ENCODE measurements at places on chromosomes 4 and X.

DNA sequence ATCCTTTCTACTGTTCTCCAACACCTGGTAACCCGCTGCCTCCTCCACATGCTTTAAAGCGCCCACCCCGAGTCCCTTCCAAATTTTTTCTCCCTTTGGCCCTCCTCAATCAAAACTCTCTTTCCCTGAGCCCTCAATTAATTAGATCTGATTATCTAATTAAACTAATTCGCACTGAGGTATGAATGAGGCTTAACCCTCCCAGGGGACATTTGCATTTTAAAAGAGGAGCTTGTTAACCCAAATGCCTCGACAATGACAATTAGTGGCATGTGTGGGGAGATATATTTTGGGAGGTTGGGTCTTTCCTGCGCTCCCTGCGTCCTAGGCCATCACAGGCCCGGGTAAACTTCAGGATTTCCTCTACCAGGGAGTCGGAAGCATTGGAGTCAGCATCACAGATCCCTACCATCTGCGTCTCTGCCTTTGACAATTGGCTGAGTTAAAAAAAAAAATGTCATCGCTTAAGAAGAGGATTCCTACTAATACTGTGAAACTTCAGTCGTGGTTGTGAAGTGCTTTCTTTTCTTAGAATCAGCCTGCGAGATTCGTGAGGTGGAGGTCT lies 50.6 kb downstream of the TENM3 start:
- DNase-seq = no peak

GRCh38 chr4:123102897-123103471 lies 180.6 kb upstream of the NUDT6 start:
- DNase-seq = no peak

- DNase-seq = no peak
Measured at GRCh38 chr4:171130256-171130801, 682.9 kb upstream of the GALNTL6 start.

DNA sequence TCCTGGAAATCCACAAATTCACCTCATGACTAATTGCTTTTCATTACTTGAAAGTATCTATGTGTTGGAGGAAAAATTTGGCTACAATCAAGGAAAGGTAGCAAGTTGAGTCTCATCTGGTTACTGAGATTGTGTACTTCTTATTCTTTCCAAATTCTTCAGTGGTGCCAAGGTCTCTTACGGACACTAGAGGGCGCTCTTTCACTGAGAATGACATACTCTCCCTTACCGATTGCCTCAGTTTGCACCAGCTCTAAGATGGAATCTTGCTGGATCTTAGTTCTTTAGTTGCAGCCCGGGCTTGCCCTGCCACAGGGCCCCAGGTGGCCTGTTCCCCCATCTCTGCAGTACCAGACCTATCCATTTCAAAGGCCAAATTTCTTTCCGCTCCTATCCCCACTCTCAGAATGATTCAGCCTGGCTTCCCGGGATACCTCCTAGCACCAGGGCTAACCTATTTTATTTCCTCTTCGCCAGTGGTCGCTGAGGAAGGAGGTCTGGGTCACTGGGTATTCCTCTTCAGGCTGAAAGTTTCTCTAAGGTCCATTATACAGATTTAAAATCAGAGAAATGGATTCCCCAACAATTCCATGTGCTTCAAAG lies 24.6 kb upstream of the GPR50 start:
- DNase-seq = peak; percentile 28

- no peak for DNase-seq
Measured at GRCh38 chrX:22323541-22323940, 50.8 kb downstream of the CBLL2 start.

GRCh38 chr4:40812856-40813255 lies 63.1 kb downstream of the NSUN7 start:
- no peak for DNase-seq

DNA sequence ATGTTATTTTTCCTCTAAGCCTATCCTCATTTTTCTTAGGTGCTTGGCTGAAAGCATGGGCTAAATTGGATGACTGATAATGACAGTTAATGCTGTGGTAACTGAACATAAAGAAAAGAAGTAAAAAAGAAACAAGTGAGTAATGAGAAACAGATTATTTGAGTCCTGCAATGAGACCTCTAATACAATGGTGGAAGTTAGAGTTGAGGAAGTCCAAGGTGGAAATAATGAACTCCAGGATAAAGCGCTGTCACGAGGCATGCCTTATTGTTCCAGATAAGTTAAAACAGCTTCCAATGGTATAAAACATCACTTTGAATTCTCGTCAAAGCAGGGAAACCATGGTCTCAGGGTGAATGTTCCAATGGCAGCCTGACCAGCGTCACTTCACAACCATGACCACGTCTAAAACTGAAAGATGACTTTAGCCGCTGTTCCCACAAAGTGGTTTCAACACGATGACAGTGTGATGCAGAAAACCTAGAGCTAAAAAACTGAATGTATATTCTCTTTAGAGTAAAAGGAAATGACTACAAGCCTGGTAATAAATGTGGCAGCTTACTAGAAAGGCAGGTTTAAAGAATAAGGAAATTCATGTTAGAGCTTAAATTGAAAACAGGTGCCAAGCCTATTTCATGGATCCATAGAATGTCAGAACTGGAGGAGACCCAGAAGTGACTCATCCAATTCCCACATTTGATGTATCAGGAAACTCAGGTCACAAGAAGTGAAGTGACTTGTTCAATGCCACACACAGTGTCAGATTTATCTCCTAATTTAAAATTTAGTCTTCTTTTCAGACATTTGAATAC lies 202.6 kb upstream of the GYPA start:
- no peak for DNase-seq

DNA sequence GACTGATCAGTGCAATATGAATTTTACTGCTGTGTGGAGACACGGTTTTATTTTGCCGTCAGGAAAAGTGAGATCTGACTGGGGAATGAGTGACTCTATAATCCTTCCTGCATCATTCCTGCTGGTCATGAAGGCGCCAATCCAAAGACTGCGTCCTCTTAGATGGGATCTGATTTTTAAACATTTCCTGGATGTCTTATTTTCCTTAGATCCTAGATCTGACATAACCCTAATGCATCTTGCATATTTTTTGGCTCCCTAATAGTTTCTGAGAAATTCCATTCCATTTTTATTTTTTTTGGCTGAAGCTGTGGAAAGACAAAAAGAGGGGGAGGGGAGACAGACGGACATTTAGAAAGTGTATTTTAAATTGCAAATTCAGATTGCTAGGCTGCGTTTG lies 454.9 kb upstream of the FAT1 start:
- DNase-seq = no peak

DNA sequence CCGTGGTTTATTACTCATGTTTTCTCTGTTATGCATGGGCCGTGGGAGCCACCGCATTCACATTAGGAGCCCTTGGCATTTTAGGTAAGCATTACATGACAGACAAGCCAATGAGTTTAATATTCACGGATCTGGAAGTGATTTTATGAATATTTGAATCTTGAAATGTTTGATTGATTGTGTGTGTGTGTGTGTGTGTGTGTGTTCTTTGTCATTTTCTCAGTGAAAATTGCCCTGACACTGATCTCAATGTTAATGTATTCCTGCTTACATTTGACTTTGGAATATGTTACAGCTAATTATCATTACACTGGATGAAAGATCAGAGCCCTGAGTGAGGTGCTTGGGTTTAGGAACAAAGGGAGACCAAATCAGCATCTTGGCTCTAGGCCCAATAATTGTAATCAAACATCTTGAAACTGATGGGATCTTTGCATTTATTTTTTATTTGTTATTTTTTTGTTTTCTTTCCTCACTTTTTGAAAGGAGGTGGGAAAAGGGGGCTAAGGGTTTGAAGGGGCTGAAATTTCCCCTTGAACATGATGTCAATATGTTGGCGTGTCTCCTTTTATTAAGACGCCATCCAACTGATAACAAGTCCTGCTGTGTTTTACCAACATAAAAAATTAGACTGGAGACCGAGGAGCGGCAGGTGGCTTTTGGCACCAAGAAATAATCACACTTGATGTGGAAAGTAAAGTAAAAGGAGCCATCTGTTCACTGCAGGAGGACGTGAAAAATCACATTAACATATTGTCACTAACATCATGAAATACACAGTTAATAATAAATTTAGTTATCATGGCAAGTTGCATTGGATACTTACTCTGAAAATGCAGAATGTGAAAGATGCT lies 5.2 kb upstream of the GK2 start:
- DNase-seq = no peak

DNA sequence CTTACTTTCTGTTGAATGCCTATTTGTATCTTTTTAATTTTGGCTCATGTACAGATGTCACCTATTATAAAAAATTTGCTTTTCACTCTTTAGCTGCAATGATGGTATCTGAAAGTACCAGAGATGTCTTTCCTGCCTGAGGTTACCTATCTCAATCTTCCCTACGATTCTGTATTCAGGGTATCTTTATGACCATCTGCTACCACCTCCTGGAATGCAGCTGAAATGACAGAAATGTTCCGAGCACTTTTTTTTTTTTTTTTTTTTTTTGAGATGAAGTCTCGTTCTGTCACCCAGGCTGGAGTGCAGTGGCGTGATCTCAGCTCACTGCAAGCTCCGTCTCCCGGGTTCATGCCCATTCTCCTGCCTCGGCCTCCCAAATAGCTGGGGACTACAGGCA lies 136.4 kb downstream of the REPS2 start:
- no peak for DNase-seq

- DNase-seq = peak; percentile 26
Measured at GRCh38 chrX:41085512-41085877, 250 bp downstream of the USP9X start.

- DNase-seq = no peak
Measured at GRCh38 chrX:122625239-122625638, 558.8 kb upstream of the GRIA3 start.

GRCh38 chr4:92232566-92232965 lies 71.2 kb upstream of the GRID2 start:
- no peak for DNase-seq

DNA sequence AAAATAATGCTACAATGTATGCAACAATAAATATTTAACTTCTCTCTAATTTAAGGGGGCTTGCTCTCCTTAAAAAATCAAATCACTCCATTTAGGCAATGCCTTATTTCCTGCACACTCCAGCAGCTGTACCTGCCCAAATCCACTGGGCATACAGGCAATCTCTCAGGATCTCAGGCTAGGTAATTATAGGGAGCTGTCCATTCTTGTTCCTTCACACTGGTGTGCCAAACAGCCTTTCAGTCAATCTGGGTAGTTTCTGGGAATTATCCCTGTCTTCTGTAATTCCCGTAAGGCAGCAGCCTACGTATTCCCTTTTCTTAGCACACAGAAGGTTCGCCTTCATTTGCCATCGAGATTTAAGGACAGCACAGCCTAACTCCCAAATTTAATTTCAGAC lies 922.6 kb upstream of the SLIT2 start:
- DNase-seq = no peak

GRCh38 chr4:52368895-52369294 lies 290.2 kb downstream of the USP46 start:
- DNase-seq = peak; percentile 43

DNA sequence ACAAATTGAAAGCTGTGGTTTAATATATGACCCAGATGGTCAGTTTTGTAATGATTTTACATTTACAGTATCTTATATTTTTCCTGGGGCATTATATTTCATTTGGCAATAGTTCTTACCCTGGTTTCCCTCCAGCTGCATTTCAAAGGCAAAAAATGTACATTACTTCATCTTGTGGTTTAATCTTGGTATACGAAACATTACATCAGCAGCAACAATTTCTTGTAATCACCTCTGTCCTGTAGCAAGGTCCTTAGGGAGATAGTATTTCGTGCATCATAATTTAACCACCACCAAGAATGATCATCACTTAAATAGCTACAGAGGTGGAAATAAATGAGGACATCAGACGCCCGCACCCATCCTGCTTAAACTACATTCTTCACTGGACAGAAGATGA lies 48.8 kb downstream of the HS6ST2 start:
- DNase-seq = no peak

DNA sequence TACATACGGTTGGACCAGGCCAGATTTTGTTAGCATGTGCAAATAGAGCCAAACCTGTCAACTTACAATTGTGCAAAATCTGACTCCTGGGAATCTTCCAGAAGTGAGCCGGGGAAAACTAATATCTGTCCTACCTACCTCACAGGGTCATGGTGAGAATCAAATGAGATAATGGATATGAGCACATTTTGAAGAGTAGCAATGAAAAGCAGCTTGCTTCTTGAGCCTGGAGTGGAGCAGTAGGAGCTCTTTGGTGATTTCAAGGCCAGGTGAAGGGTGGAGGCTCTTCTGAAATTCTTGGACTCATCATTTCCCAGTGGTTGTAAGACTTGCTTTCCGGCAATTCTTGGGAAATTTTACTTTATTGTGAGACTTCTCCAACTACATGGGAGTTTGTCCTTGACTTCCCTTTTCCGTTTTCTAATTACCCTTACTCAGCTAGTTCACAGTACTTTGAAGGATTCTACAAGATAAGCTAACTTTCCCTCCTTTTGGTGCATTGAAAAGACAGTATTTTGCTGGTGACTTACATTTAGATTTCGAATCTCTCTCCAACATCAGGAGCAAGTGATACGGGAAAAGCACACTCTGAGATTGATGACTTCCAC lies 12.2 kb downstream of the PLAC1 start:
- no peak for DNase-seq

- DNase-seq = peak; percentile 12
Measured at GRCh38 chrX:24410514-24411189, 50.2 kb downstream of the SUPT20HL1 start.

DNA sequence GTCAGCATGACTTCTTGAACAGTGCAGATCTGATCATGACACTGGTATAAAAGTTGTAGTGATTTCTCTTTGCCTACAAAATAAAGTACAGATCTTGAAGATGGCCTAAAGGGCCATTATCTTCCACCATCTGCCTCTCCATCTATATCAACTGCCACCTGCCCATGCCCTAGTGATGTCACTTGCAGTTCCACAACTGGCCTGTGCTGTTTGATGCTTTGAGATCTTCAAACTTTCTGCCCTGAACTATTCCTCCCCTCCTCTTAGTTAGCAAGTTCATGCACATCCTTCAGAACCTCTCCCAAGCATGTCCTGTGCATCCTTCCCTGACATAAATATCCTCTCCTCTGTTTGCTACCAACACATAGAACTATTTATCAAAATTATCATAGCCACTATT lies 217.0 kb downstream of the SOWAHB start:
- no peak for DNase-seq

DNA sequence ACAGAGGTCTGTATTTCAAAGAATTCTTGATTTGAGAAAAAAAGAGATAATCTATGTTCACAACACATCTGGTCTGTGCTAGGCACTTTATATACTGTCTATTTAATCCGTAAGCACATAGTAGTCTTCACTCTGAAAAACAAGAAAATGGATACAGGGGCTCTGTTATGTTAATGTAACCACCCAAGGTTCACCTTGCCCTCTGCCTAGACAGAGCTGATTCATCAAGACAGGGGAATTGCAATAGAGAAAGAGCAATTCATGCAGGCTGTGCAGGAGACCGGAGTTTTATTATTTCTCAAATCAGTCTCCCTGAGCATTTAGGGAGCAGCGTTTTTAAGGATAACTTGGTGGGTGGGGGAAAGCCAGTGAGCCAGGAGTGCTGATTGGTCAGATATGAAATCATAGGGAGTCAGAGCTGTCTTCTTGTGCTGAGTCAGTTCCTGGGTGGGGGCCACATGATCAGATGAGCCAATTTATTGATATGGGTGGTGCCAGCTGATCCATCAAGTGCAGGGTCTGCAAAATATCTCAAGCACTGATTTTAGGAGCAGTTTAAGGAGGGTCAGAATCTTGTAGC lies 92.9 kb upstream of the TNIP3 start:
- no peak for DNase-seq

- DNase-seq = no peak
Measured at GRCh38 chr4:147015491-147015890, 69.8 kb upstream of the TTC29 start.

- no peak for DNase-seq
Measured at GRCh38 chr4:99722725-99723124, 65.1 kb upstream of the C4orf54 start.
